ENCODE measurements at places on chromosomes 5 and 9.

DNA sequence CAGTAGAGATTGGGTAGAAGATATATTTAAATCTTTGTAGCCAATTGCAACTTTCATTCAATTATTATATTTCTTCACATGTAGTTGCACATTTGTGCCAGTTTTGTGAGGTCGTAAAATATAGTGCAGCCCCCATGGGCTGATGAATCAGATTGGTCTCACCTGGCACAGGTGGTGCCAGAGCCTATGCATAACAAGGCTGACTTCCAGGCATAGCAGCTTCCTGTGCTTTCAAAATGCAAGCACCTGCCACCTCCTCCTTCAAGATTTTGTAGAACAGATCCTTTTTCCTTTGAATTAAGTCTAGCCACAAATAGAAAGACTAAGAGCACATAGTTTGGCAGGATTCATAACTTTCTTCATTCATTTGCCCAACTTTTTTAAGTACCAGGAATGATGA lies 87.1 kb downstream of the STARD4 start:
- no peak for DNase-seq

DNA sequence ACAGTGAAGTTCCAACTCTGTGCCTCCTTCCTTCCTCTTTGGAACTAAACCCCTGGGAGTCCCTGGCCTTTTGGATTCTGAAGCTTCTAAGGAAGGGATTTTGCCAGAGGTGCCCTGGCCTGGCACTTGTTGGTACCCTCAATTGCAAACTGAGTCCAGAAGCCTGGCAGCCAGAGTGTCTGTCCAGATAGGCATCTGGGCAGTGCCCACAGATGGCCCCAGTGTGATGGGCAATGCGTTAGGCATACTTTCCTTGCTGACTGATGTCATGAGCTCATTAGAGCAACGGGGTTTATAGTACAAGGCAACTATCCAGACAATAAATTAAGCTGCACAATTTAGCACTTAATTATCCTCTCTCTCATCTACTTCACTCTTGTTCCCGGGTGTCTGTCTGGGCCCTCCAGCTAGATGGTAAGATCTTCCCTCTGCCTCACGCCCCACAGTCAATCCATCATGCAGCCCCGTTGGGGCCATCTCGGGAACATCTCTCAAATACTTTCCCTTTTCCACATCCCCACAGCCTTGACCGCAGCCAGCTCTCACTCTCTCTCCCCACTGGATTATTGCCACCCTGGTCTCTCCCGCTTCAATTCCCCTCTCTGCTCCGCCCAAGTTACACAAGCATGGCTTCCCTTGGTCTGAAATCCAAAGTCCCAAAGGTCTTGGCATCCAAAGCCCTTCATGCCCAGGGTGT lies 157.5 kb upstream of the SMIM23 start:
- no peak for DNase-seq

DNA sequence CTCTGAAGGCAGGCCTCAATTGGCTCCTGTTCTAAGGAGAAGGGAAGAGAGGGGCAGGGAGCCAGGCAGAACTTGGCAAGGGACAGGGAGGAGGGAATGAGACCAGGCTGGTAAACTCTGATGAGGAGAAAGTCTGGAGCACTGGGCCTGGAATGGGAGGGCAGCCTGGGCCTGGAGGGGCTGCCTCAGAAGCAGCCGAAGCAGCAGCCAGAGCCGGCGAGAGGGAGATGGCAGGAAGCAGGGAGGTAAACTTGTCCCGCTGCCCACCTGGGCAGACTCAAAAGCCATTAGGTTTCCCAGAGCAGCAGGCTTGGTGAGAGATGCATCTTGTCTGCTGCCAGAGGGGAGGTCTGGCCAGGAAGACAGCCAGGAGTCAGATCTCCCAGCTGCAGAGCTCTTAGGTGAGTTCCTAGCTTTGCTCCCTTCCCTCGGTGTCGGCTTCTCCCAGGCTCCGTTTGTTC lies 37.0 kb upstream of the CRB2 start:
- DNase-seq = no peak

GRCh38 chr5:175479125-175479881 lies 943 bp downstream of the SFXN1 start:
- no peak for DNase-seq

DNA sequence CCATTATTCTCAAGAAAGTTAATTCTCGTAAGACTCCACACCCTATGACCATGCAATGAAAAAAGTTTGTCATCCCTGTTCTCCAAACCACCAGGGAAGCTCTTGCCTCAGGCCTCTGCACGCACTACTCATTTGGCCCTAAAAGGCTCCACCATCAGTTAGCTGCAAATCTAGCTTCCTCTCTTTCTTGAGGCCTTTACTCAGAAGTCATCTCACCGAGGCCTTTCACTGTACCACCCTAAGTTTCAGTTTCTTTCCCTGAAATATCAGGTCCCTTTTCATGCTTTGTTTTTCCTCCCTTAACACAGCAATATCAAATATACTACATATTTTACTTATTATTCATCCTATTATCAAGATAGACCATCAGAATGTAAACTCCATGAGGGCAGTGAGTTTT lies 39.1 kb downstream of the OXCT1 start:
- no peak for DNase-seq

DNA sequence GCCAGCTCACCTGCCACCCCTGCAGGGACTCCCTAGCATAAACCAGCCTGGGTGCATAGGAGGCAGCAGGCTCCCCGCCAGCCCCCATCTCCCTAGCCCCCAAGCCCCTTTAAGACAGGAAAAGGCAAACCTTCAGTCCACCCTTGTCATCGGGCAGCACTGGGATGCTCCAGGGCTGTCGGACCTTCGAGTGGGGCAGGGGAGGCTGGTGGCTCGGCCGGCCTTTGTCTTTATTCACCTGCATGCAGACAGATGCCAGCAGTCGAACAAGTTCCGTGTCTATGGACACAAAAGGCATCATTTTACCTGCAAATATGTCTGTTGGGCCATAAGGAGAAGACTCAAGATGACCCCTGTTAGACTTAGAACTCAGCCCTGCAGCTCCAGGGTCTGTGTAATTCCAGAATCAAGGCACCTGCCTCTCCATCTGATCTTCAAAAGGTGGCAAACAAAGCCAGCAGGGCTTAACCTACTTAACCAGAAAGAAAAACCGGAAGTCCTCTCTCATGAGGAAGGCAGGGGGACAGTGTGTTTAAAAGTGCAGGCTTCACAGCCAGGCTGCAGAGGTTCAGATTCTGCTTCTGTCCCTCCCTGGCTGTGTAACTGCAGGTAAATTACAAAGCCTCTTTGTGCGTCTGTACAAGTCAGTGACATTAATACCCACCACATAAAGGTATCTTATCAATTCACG lies 16.2 kb downstream of the ANKS6 start:
- DNase-seq = no peak

DNA sequence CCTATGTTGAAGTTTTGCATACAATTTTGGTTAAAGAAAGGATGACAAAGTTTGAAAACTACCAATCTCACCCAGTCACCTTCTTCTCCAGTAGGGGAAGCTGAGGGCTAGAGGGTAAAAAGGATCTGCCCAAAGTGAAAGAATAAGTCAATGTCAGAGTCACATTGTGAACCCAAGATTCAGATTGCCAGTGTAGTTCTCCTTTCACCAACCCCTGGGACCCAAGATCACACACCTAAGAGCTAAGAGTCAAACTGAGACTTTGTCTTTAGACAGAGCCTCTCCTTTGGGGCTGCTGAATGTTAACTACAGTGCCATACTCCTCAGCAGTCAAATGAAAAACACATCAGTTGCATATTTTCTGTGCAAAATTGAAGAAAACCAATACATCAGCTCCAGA lies 210.6 kb downstream of the ATP10B start:
- DNase-seq = no peak

GRCh38 chr5:128782446-128782845 lies 182.8 kb upstream of the SLC27A6 start:
- DNase-seq = peak; percentile 77

DNA sequence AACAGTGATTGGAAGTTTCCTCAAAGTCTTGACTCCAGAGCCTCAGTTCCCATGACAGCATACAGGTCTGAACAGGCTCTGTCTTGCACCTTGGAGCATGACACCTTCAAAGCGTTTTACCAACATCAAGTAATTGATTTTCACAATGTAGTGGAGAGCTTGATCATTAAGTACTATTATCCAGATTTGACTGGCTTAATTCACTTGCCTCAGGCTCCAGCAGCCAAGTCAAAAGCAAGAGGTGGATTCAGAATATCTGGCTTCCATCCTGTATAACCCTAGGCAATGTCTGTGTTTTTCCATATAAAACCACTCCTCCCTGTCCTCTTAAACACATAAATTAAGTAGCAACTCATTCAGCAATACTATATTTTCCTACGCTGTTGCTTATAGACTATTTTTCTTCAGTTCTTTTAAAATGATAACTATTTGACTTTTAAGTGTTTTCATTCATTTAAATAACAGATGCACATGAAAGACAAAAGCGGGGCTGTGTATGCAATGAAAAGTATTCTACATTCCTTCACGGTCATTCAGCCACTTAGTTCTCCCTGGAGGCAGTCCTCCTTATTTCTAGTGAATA lies 150.8 kb upstream of the RANBP3L start:
- no peak for DNase-seq

DNA sequence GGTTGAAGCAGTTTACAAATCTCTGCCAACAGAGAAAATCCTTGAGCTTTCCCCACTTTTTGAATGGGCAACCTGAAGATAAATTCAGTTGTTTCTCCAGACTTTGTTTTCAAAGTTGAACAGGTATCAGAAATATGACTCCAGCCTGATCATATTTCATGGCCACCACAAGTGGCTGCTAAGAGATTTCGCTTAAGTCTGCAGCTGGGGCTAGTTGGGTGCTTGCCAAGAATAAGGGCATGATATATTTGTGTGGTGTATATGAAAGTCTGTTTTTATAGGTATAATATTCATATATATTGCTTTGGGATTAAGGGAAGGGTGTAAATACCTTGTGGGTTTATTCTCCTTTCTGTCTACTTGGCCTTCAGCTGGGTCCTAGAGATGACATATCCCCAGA lies 168.4 kb upstream of the GDNF start:
- no peak for DNase-seq

GRCh38 chr5:26942481-26942880 lies 95.9 kb downstream of the CDH9 start:
- DNase-seq = peak; percentile 11

DNA sequence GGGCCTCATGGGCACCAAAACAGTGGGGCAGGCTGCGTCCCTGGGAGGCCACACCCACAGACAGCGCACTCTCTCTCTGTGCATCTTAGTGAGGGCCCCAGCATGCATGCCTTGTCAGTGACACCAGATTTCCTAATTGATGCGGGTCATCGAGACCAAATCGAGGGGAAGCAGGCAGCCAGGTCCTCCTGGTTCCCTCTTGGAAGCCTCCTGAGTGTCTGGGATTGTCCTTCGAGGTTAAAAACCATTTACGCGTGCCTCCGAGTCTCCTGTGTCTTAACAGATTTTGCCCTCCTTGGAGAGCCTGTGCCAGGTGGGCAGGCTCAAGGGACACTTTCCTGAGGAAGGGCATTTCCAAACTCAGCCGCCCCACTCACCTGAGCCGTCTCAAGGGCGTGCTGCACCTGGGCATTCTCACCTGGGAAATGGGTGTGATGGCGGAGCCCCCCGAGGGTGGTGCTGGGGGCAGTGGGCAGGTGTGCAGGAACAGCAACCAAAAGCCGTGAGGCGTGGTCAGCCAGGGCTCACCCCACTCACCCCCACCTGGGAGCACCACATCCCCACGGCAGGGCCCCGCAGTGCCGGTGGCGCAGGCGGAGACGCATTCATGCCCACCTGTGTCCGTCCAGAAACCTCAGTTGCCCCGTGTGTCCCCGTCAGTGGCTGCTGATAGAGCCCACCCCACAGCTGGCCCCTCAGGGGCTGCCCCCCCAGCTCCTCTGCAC lies 2.7 kb downstream of the SLC6A19 start:
- no peak for DNase-seq

DNA sequence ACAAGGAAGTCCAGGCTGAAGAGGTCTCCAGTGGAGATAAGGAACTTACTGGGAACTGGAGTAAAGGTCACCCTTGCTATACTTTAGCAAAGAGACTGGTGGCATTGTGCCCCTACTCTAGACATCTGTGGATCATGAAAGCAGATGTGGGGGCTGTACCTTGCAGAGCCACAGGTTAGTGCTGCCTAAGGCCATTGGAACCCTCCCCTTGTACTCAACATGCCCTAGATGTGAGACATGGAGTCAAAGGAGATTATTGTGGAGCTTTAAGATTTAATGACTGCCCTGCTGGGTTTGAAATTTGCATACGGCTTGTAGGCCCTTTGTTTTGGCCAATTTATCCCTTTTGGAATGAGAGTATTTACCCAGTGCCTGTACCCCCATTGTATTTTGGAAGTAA lies 397.3 kb upstream of the GRIN3A start:
- DNase-seq = no peak

- DNase-seq = no peak
Observed at GRCh38 chr5:121962347-121962670, 534 bp downstream of the SRFBP1 start.

GRCh38 chr5:141369994-141370848 lies at the start of gene PCDHGB3:
PCDHGB3 (plus strand) TSS chr5:141370242; CDS start chr5:141370395, 153 bp downstream.
- peak; percentile 64 for DNase-seq

DNA sequence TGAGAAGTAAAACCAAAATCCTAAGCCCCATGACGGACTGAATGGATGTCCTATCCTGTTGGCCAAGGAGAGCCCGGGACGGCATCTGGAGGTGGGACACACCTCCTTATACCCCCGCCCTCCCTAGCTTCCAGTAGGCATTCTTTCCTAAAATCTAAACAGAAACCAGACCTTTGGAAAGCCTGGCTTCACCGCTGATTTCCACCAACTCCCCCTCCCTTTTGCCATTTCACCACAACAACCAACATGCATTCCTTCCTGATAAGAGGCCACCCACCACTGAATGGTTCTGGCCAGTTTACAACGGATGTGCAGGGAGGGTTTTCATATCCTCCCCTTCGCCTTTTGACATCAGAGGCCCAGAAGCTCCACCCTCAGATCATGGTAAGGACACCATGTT lies 9.2 kb upstream of the RARS1 start:
- DNase-seq = peak; percentile 84

DNA sequence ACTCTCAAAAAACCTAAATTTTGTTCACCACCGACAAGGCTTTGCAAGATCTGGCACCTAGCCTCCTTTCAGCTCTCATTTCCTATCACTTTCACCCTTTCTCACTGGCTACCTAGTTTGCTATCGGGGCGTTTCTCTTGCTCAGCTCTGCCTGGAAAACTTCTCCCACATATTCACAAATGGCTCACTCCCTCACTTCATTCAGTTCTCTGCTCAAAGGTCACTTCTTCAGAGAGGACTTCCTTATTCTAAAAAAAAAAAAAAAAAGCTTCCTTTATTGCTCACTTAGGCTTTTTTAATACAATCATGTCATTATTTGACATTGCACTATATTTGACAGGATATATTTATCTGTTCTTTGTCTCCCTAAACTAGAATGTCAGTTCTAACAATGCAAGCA lies 2.1 kb upstream of the SLC25A46 start:
- DNase-seq = no peak

GRCh38 chr5:158861366-158861765 lies 238.3 kb downstream of the EBF1 start:
- no peak for DNase-seq

GRCh38 chr5:26579712-26580111 lies 458.7 kb downstream of the CDH9 start:
- DNase-seq = no peak

Measured in fibroblast of skin of right quadriceps (primary cell).